NCI-H748 treated with DMSO at 0.1 percent for 48 hours (cell line): ENCODE measurements at places on chromosomes 7 and 10.

DNA sequence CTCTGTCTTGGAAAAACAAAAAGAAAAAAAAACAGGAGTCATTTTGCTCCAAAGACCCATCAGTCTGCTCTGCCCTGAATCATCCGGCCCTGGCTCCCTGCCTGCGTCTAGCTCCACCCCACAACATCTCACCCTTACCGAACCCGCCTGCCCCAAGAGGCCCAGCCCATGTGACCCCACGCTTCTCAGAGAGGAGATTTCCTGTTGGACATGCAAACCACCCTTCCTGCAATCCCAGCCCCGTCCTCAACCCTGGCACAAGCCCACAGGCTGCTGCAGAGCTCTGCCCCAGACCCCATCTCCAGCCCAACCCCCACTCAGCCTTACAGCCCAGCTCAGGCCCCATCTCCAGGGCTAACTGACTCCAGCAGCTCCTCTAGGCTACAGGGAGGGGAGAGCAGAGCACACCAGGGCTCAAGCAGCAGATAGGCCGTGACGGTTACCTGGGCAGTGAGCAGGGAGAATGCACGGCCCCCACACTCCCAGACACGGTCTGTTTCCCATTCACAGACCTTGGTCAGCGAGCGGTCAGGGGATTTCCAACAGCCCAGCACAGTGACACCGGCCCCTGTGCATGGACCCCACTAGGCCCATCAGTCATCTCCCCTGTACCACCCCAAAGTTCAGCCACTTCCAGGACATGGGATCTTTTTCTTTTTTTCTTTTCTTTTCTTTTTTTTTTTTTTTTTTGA is 69.9 kb upstream of the GTF2I start:
- no peak for DNase-seq

DNA sequence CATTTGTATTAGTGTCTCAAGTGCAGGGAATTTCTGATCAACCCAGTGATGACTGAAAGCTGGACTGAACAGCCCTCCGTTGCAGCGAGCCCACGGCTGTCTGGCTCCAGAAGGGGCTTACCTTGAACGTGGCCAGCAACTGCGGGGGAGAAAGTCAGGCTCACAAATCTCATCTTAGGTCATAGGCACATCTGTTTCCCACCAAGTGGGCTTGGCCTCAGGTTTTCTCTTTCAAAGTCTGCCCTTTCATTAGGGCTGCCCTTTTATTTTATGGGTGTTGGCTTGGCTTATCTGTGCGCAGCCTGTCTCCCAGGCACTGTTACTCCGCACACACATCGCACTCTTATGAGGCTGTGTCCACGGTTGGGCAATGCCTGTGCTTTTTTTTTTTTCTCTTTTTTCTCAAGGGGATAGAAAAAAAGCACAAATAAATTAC is 178.0 kb downstream of the JCAD start:
- no peak for DNase-seq

DNA sequence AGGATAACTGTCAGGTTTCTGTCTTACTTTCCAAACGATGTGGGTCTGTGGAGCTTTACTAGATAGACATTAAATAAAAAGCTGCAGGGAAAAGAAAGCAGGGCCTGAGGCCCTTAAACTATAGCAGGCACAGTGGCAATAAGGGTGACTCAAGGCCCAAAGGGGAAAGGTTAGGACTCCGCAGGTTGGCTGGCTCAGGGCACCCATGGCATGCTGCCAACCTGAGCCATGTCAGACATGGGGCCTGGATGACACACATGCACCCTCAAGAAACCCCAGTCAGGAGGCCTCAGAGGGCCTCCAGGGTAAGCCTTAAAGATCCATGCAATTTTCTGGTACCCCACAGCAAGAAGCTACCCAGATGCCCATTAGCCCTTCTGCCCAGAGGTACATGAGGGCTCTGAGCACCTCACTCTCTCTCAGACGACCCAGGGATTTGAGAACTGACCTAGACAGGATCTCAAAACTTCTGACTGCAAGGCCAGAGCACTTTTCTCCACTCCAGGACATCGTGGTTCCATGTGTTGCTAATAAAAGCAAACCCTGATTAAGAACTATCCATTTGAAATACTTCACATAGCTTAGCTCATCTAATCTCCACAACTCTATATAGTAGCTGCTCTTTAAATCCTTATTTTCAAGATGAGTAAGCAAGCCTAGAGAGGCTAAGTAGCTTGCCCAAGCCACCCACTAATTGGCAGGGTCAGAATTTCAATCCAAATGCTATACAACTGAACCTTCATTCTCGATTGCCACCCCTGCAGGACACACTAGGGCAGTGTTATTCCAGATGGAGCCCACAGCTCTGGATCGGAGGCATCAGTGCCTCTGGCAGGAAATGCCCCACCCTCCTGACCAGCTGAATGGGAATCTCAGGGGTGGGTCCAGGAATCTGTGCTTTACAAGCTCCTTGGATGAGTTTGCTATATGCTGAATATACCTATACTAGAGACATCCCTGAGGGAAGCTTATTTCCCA is 132.5 kb upstream of the EFCAB10 start:
- no peak for DNase-seq

GRCh38 chr7:66277492-66277891 is 72.4 kb downstream of the TPST1 start:
- no peak for DNase-seq

DNA sequence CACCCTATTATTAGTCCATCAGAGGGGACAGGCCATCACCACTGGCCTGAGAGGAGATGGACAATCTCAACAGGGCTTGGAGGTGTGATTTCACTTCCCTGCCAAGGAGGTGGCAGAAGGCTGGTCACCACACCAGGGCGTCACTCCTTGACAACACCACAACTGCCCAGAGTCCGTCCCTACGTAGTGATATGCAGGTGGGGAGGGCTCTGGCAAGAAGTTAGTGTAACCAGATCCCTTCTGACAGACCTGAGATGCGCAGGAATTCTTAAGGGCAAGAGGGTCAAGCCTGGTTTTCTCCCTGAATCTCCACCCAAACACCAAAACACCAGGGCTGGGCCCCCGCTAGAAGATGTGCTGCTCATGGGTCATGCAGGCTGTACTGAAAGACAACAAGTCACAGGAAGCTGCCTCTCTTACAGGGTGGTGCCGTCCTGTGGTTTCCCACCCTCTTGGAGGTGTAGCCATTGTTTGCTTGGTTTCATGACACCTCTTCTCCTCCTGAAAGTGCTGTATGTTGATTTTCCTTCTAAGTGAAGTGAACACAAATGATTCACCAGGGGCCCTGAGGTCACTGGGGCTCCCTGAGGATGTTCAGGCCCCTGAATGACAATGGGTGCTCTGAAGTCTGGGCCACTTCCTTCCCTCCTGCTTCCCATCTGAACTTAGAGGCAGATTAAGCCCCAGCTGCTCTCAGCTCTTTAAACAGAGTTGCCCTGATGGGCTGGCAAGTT is 27.1 kb downstream of the ATXN7L1 start:
- DNase-seq = no peak
